ENCODE measurements at places on chromosomes 6 and 20. TPM values are rescaled to one million over a fixed set of nuclear protein-coding genes. Genes with fewer than 3 reads are reported as not detected.
A peak's percentile ranks its signal among the peaks of the same experiment; 100 is the strongest.

GRCh38 chr20:38363004-38363747 lies 16.9 kb downstream of the LBP start:
- no peaks in the 10 kb centered on the region for H3K27me3 ChIP-seq
- peaks cover 61% of the 10 kb centered on the region for H3K36me3 ChIP-seq
- no peak overlapping the region for H3K4me3 ChIP-seq
- DNase-seq = no peak
- no peaks in the 10 kb centered on the region for H3K4me1 ChIP-seq

COL11A2 gene
- 0.19 TPM for total RNA-seq

CBLN4 gene
- 0.47 TPM for total RNA-seq

TTK gene
- total RNA-seq = under 0.01 TPM

- H3K27ac ChIP-seq = no peak overlapping the region
- H3K27me3 ChIP-seq = no peaks in the 10 kb centered on the region
- no peaks in the 10 kb centered on the region for H3K36me3 ChIP-seq
- no peak overlapping the region for H3K4me3 ChIP-seq
- DNase-seq = no peak
These were observed 168.9 kb upstream of the CENPW start for GRCh38 chr6:126170978-126171382.

- no peak overlapping the region for H3K27ac ChIP-seq
- H3K36me3 ChIP-seq = no peaks in the 10 kb centered on the region
- H3K27me3 ChIP-seq = no peaks in the 10 kb centered on the region
These were observed 224.5 kb downstream of the BCKDHB start for GRCh38 chr6:80330961-80331360.

DNA sequence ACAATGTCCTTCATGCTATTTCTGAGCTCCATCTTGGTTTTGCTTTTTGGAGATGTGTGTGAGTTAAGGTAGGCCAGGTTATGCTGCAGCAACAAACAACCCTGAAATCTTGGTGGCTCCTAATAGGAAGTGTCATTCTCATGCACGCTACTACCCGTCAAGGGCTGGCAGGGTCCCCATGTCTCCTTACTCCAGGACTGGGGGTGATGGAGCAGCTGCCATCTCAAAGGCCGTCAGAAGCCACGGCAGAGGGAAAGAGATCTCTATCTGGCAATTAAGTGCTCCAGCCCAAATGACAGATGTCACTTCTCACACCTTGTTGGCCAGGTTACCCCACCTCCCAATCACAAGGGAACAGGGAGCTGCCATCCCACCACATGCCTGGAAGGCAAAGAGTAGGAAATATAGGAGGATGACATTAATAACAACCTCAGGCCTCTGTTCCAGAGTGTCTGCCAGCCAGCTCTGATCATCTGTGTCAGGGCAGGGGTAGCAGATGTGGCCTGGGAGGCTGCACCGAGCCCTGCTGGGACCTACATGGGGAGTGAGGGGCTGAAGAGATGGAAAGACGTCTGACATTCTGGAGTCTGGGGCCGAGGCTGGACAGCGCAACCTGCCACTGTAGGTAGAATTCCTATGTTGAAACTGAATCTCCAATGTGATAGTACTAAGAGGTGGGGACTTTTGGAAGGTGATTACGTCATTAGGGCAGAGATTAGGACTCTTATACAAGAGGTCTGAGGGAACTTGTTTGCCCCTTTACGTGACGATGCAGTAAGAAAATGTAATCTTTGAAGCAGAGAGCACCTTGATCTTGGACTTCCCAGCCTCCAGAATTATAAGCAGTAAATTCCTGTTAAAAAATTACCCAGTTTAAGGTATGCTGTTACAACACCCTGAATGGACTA lies 4.8 kb upstream of the SDCBP2 start:
- H3K4me1 ChIP-seq = peaks cover 9% of the 10 kb centered on the region
- no peaks in the 10 kb centered on the region for H3K36me3 ChIP-seq
- peak; percentile 28 for DNase-seq

TNXB gene
- 17.1 TPM for total RNA-seq

ATP6V1G2 gene
- 0.14 TPM for total RNA-seq

DNA sequence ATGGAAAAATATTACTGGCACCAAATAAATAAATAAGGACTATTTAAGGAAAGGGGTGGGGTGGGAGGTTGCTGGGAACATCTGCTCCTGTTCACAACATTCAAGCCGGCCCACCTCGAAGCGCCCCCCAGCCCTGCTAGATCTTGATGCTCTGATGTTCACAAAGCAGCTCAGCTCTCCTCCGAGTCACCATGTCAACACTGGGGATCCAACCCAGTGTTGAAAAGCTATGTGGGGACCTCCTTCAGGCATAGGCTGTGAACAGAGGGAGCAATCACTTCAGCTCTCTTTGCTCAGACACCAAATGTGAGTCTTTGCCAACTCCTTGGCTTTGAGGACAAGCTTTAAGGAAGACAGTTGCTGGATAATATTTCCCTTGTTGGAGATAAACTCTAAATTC lies 176.8 kb upstream of the NT5E start:
- H3K27me3 ChIP-seq = no peaks in the 10 kb centered on the region
- no peaks in the 10 kb centered on the region for H3K4me1 ChIP-seq
- H3K36me3 ChIP-seq = no peaks in the 10 kb centered on the region
- no peak overlapping the region for H3K4me3 ChIP-seq

CALHM4 gene
- total RNA-seq = not detected

GRCh38 chr20:48850977-48851299 lies 23.1 kb upstream of the PREX1 start:
- no peak overlapping the region for H3K4me3 ChIP-seq
- no peaks in the 10 kb centered on the region for H3K27me3 ChIP-seq
- DNase-seq = no peak
- no peaks in the 10 kb centered on the region for H3K36me3 ChIP-seq

- no peaks in the 10 kb centered on the region for H3K27me3 ChIP-seq
- H3K36me3 ChIP-seq = no peaks in the 10 kb centered on the region
These were observed 379.0 kb upstream of the FLRT3 start for GRCh38 chr20:14716351-14716801.

DNA sequence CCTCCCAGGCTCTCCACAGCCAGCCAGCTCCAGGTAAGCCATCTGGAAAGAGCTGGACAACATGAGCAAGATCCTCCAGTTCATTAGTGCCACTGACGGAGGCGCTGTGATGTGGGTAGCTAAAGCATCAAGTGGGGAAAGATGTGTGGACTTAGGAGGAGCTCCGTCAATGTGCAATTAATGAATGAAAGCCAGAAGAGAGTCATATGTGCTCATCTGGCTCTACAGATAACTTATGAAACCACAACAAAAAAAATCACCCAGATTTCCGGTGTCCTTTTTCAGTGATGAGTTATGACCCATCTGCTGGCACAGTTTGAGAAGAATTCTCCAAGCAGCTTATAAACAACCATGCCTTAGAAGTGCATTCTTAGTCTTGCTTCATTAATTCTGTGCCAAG lies 311.7 kb upstream of the PLCB4 start:
- no peaks in the 10 kb centered on the region for H3K36me3 ChIP-seq
- H3K4me1 ChIP-seq = no peaks in the 10 kb centered on the region
- H3K4me3 ChIP-seq = no peak overlapping the region
- H3K27ac ChIP-seq = no peak overlapping the region
- no peak for DNase-seq
